ENCODE measurements at places on chromosomes 1 and 21.

DNA sequence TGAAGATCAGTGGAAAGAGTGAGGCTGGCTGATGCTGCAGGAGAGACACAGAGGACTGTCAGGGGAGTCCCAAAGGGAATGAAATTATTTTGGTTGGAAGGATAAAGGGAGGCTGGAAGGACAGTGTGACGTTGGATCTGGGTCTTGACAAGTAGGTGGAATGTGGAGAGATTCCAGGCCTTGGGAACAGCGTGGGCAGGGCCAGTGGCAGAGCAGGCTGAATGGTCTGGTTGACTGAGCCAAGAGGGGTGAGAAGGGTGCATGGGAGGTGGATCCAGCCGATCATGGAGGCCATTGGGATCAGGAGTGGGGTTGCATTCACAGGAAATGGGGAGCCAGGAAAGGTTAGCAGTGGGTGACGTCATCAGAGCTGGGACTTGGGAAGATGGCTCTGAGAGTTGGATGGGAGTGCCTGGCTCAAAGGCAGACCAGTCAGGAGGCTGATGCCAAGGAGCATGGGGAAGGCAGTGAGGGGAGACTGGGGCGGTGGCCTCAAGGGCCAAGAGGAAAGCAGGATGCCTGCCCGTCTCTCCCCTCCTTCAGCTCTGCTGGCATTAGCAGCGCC is 146.2 kb upstream of the VAMP3 start:
- DNase-seq: no peak

DNA sequence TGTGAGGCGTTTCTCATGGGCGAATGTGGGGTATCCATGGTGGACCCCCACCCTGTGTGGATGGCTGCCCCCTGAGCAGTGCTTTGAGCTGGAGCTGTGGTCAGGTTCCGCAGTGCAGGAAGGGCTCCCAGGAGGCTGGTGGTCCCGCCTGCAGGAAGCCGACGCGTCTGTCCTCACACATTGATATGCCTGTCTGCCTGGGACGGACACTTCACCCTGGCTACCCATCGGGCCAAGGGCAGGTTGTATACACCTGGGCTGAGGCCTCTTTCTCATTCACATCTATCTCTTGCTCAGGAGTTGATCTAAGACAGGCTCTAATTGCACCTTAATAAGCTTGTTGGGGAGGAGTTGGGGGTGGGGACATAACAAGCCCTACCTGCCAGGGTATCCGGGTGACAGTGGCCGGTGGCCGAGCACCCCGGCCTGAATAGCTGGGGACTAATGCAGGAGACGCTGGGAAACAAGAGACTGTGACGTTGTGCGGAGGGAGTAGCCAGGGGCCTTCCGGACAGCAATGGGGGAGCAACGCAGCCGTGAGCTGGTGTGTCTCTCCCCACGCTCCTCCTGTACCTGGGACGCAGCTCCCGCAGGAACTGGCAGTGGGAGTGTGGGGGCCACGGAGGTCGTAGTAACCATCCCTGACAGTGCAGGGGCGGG is 21.7 kb downstream of the PDXK start:
- DNase-seq: no peak

DNA sequence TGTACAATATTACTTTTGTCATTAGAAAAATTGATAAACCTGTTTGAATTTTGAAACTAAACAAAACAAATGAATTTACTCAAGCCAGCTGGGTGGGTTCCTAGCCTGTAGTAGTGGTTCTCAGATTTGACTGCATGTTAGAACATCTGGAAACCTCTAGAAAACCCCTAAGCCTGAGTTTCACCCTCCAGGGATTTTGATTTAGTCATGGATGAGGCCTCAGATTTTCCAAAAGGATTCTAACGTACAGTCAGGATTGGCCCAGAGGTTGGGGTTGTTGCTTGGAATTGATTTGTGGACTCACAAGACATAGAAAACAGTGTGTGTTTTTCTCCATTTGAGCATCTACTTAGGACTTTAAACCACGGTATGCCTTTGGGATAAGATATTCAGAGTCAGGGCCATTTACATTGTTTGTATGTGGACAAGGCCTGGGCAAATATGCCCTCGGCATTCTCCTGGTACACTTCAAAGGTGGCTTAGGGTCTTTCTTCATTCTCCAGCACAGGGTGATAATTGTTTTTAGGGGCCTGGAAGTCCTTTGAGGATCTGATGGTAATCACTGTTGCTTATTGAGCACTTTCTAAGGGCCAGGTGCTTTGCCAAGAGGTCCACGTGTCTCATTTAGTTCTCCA is 42.6 kb downstream of the ATP5PO start:
- no peak for DNase-seq

GRCh38 chr1:163174524-163175437 is 27.9 kb downstream of the RGS5 start:
- no peak for DNase-seq

DNA sequence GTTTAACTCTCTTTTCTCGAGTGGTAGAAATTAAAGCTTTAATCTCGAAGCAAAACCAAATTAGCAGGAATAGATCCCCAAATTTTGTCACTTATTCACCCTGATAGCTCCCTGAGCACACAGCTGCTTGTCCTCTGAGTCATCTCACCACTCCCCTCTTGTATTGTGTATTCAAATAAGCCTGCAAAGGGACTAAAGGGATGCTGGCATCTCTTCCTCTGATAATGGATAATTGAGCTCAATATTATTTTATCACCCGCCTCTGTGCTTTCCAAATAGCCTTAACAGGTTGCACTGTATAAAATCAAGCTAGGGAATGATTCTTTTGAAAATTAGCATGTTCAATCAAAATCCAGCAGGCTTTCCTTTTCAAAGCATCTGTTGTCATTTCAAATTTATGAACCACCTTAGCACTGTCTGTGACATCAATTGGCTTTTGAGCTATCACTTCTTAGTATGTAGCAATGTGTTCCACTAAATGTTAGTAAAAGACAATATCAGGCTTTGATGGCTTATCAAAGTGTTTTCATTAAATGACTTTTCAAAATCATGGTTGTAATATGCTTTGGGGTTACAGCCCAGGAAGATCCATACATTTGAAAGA is 561.6 kb downstream of the PLA2G4A start:
- no peak for DNase-seq

GRCh38 chr1:212111536-212111935 is 76.0 kb downstream of the DTL start:
- no peak for DNase-seq

- no peak for DNase-seq
Observed at GRCh38 chr1:24867084-24867870, 62.8 kb downstream of the RUNX3 start.

- no peak for DNase-seq
Observed at GRCh38 chr1:2887941-2888855, 86.7 kb upstream of the TTC34 start.

DNA sequence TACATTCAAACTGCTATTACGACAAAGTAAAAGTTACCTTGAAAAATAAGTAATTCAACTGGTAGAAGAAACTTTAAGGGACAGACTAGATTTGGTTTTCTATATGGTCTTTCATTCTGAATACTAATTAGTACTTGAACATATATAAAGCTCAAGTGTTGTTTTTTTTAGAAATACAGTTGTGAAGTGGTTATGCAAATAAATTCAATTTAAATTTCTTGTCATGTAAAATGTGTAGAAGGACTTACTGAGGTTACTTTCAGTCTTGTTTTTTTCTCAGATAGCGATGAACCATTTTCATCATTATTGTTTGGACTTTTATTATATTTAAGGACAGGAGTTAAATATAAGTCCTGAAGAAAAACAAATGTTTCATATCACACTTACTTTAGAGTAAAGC is 24.4 kb downstream of the HS2ST1 start:
- no peak for DNase-seq

- DNase-seq: no peak
Observed at GRCh38 chr1:165895451-165895871, 68.0 kb downstream of the UCK2 start.

GRCh38 chr21:45871616-45872236 is 109.8 kb upstream of the COL6A1 start:
- no peak for DNase-seq

GRCh38 chr1:40392221-40392620 is 18.7 kb downstream of the SMAP2 start:
- DNase-seq: no peak

DNA sequence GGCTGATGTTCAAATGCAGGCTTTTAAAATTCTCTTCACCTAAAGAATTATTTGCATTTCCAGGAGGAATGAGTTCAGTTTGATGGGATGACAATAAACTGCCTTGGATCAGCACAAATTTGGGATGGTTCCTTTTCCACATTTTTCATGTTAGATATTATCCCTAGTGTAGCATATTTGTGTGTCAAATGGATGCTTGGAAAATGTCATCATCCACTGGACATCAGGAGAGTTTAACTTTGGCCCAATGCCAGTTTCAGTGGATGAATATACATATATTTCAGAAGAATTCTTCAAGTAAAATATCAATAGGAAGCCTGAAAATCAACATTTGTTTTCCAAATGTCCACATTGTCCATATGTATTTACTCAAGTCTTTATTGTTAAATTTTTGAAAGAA is 116.5 kb upstream of the COL24A1 start:
- no peak for DNase-seq

GRCh38 chr1:228488125-228488817 is 1.1 kb downstream of the RNF187 start:
- DNase-seq: no peak

GRCh38 chr1:71766748-71767147 is 515.6 kb downstream of the NEGR1 start:
- no peak for DNase-seq

GRCh38 chr1:208254376-208254775 is 10.2 kb upstream of the PLXNA2 start:
- DNase-seq: no peak

GRCh38 chr21:43865540-43866259 is 677 bp downstream of the AGPAT3 start:
- DNase-seq: peak; percentile 55

GRCh38 chr1:4115191-4115900 is 215.3 kb upstream of the C1orf174 start:
- DNase-seq: no peak

DNA sequence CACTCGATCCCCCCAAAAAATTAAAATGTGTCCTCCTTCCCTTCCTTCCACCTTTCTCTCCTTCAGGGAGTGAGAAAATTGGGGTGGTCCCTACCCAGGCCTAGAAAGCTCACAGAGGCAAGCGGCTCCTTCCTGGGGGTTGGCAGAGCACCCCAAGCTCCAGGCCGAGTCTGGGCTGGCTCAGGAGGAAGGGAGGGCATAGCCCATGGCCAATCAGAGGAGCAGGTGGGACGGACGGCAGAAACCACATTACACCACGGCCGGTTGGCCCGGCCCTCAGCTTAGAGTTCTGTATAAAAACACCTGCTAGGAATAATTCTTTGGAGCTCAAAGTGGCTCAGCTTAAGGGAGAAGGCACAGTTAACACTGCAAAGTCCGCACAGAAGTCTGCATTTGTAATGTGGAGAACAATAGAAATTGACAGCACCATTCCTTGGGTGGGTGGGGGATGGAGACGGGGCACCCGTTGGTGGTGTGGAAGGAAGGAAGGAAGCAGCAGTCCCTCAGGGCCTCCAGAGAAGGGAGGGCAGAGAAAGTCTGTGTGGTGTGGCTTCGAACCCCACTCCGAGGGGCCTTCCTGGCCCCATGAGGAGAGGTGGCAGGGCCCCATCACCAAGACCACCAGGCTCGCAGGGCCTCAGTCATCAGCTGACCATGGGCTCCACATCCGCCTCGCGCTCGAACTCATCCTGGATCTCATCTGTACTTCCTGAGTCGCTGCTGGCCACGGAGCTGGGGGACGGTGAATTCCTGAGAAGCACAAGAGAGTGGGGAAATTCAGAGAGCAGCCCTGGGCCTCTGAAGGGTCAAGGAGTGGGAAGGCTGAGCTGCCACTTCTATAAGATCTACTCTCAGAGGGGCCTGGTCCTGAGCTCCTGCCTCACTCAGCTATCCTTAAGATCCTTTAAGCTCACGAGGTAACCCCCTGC is 5.8 kb upstream of the ALDH4A1 start:
- DNase-seq: no peak

DNA sequence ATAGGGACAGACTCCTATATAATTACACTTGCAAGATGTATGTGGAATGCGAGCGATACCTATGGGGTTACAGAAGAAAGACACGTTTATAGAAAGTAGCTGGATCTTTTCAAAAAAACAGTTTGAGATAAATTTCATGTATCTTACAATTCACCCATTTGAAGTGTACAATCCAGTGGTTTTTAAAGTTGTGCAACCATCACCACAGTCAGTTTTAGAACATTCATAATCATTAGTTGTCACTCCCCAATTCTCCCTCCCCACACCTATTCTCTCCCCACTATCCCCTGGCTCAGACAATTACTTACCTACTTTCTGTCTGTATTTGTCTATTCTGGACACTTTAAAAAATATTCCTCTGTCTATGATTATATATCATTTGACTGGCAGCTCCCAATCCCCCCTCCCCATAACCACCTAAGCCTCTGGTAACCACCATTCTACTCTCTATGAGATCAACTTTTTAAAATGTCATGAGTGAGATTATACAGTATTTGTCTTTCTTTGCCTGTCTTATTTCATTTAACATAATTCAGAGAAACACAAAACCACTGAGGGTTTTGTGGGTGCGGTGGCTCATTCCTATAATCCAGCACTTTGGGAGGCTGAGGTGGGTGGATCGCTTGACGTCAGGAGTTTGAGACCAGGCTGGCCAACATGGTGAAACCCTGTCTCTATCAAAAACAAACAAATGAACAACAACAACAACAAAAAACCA is 39.1 kb downstream of the MRPS6 start:
- DNase-seq: no peak

- DNase-seq: no peak
Observed at GRCh38 chr1:201688514-201688913, 140.4 kb upstream of the IPO9 start.

- DNase-seq: peak; percentile 19
Observed at GRCh38 chr1:3453891-3454810, at the start of gene ARHGEF16. Gene ARHGEF16, plus strand, starts transcription at chr1:3454665. Its CDS starts 8,420 bp downstream, at chr1:3463085.

- no peak for DNase-seq
Observed at GRCh38 chr1:182041615-182042014, 19.9 kb downstream of the ZNF648 start.

- no peak for DNase-seq
Observed at GRCh38 chr1:86795316-86795715, 90.9 kb downstream of the SH3GLB1 start.

GRCh38 chr1:145983206-145983675 is 13.1 kb downstream of the TXNIP start:
- DNase-seq: no peak

DNA sequence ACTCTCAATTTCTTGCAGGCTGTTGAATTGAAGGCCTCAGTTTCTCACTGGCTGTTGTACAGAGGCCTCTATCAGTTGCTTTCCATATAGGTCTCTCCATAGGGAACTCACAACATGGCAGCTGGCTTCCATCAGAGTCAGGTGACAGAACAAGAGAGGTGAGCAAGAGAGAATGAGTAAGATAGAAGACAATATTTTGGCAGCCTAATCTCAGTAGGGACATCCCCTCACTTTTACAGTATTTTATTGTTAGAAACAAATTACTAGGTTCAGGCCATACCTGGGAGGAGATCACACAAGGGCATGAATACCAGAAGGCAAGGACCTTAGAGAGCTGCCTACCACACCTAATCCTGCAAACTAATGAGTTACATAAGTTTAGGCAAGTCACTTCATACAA is 162.8 kb downstream of the ATP6V1G3 start:
- no peak for DNase-seq

DNA sequence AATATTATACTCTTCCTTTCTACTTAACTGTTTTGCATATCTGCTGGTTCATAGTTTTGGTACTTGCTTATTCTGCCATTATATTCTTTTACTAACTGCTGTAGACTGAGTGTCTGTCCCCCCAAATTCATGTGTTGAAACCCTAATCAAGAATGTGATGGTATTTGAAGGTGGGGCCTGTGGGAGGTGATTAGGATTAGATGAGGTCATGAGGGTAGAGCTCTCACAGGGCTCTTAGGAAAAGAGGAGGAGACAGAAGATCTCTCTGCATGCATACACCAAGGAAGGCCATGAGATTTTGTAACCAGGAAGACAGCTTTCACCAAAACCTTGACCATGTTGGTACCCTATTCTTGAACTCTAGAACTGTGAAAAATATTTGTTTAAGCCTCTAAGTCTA is 354.1 kb upstream of the B3GALT2 start:
- DNase-seq: no peak
